ENCODE measurements at places on chromosomes 16 and 17. TPM values are rescaled to one million over a fixed set of nuclear protein-coding genes. Genes with fewer than 3 reads are reported as not detected.

The SMPD3 gene
- 1.9 TPM for total RNA-seq

The SYNGR3 gene
- total RNA-seq, result 5.7 TPM

The ZNF830 gene
- total RNA-seq, result 38.0 TPM

The ARL5C gene
- total RNA-seq, result 0.90 TPM

The PPM1D gene
- total RNA-seq, result 17.8 TPM

The AOC2 gene
- total RNA-seq, result 3.4 TPM
